ENCODE measurements at places on chromosomes 3 and 15.
A peak's percentile ranks its signal among the peaks of the same experiment; 100 is the strongest.

DNA sequence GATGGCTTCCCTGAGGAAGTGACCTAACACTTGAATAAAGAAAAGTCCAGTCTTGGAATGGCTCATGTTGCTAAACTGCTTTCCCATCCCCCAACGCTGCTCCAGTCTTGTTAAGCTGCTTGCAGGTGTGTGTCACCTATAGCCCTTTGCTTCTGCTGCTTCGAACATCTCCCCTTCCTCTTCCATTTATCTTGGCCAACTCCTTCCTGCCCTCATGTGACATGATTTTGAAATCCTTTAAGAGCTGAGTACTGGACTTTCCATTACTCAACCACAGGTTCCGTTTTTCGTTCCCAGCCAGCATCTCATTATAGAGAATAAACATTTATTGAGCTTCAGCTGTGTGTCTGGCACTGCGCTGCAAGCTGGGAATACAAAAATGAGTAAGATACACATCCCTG is 1.7 kb downstream of the ATG7 start:
- DNase-seq = no peak

DNA sequence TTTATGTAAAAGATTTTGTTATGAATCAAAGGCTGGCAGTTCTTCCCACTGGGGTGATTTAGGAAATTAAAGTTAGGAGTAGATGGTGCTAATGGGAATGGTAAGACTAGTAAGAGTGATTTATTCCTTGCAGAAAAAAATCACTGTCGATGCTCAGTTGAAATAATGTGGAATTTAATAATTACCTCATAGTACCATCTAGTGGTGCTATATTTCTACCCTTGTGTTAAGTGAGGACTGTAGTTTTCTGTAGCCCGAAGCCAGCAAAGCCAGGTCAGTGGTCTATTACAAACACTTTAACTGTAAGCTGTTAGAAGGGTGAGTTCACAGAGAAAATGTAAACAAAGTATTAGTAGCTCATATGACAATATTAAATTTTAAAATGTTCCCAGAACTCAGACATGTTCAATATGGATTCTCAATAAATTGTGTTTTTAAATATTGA is 39.5 kb upstream of the GOLGA8J start:
- DNase-seq = peak; percentile 40

- no peak for DNase-seq
These were observed 11.5 kb upstream of the NEK10 start for GRCh38 chr3:27380433-27381357.

GRCh38 chr3:39208463-39209055 is 16.2 kb upstream of the XIRP1 start:
- peak; percentile 68 for DNase-seq

Data from RKO (cell line).